ENCODE measurements at places on chromosomes 6 and 20.

GRCh38 chr6:56765494-56765893, 122.8 kb upstream of the DST start:
- no peak for DNase-seq

DNA sequence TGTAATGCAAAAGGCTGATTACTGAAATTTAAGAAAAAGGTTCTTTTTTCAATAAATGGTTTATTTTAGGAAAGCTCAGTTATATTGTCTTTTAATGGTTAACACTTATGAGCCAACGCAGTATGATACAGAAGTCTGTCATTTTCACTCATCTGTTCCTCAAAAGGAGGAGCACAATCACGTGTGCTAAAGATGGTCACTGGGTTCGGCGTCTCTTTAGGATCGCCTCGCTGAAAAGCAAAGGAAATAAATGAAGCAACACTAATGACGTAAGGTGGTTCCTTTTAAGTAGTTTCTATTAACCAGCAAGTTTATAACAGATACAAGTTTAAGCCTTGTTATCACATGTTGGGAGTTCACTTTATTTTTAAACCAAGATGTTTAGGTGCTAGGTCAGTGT, 125.7 kb downstream of the MAP3K4 start:
- DNase-seq, result no peak

DNA sequence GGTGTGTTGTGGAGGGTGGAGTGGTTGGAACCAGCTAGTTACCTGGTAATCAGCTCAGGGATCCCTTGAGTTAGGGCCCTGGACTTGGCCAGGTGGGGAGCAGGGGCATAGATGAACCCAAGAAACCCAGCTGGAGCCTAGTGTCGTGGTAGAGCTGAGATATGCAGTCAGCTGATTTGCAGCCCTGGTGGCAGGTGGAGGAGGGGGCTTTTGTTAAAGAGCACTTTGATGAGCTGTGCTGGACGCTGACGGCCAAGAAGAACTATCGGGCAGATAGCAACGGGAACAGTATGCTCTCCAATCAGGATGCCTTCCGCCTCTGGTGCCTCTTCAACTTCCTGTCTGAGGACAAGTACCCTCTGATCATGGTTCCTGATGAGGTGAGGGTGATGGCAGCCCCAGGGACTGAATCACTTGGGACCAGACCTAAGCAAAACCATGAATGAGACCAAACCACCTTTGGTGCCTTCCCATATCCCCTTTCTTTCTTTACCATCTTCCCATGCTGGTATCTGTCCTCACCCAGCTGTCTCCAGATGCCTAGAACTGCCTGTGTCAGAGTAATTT, 12.7 kb downstream of the DEF6 start:
- DNase-seq, result no peak

DNA sequence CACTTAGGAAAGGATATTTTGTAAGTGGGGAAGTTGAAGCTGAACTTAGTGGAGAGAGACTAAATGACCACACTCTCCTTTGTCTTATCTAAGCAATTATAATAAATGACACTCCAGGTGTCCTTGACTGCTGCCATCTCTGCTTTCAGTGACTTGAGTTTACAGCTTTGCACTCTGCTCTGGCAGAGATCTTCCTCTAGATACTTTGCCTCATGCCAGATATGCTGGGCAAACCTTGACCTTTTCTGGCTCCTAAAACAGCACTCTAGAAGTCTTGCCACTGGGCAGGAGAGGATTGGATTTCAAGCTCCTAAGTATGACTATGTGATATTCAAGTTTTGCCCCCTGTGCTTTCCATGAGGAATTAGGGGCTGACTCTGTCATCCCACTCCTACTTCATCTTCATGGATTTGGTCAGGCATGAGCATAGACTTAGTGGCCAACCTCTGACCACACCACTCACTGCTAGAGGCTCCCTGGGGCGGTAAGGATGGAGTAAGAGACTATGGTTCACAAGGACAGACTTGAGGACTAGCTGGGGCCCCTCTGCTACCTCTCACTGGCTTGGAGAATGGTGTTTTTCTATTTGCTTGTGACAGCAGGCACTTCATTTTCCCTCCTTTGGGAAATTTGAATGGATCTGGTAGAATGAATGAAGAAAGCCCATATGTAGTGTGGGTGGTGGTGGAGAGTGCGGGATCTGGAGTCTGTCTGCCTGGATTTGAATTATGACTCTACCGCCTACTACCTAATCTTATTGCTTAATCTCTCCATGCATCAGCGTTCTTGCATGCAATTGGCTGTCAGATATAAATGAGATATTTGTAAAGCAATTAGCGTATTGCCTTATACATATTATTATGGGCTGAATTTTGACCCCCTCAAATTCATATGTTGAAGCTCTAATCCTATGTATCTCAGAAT, 191.4 kb downstream of the REV3L start:
- no peak for DNase-seq

- DNase-seq, result no peak
These were observed 156.2 kb upstream of the JARID2 start for GRCh38 chr6:15089569-15090144.

DNA sequence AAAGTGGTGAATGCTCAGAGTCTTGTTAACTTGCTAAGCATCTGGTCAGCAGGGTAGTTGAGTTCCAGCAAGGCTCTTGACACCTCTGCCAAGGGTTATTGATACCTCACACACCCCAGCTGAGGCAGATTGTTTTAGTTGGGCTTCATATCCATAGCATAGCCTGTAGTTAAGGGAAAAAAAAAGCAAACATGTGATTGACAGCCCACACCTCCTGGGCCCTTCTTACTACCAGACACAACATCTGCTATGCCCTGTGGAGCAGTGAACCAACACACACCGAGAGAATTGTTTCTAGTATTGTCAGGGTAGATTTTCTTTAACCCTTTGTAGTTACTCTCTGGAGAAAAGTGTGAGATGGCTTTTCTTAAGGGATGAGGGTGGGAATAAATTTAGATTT, 697.0 kb upstream of the POU3F2 start:
- DNase-seq, result no peak

GRCh38 chr6:167652701-167653095, 174.0 kb upstream of the AFDN start:
- DNase-seq, result no peak

DNA sequence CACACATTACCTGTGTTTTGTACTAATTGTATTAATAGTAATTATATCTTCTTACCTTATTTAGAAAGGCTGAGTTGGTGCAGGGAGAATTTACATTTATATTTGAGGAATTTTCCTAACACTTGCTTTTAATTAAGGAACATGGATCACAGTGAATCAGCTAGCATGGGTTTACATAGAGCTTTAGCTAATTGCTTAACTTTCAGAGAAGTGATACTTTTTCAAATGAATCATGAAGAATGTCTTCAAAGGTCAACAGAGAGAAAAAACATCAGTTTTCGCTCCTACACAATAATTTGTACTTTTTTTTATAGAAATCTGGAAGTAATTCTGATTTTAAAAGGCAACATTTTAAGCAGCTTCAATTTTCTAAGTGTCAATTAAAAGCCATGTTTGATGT, 195.0 kb upstream of the HEY2 start:
- no peak for DNase-seq

- no peak for DNase-seq
These were observed 425.1 kb downstream of the UTRN start for GRCh38 chr6:144710207-144710606.

- no peak for DNase-seq
These were observed 859 bp downstream of the C20orf202 start for GRCh38 chr20:1204113-1204512.

DNA sequence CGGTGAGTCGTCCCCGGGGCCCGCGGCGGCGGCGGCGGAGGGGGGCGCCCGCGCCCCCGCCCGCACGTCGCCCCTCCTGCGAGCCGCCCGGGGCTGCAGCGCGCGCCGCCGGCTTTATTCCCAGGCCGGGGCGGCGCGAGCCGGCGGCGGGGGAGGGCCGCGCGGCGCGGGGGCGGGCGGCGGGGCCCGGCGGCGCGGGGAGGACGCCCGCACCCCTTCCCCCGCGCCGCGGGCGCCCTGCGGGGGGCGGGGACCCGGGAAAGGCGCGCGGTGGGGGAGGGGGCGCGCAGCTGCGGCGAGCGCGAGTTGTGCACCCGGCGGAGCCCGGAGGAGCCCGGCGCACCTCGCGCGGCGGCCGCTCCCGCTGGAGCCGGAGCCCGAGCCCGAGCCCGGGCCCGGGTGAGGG, 646 bp downstream of the HMGA1 start:
- peak; percentile 27 for DNase-seq

DNA sequence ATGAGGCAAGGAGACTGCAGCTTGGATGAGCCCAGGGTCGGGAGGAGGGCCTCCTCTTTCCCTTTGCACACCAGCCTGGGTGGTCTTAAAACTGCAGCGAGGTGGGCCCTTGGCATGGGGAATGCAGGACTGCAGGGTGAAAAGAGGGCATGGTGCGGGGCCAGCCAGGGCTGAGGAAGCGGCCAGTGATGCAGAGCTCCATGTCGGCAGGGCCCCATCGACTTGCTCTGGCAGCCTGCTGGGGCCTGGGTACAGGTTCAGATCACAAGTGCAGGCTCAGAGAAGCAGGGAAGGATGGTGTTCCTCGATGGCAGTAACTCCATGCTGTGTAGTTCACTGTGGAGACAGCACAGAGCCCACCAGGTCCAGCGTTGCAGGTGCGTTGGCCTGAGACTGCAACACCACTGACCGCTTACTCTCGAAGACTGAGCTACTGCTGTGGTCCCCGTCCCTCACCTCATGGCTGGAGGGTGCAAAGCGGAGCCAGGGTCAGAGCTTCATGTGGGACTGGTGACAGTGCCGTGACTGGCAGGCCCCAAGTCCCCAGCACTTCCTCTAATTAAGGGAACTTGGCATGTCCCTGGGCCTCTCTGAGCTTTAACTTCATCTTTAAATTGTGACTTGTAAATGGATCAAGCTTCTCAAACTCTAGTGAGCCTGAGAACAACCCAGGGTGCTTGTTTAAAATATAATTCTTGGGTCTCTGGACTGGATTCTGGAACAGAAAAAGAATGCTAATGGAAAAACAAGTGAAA, 223.2 kb downstream of the SYNDIG1 start:
- DNase-seq, result no peak

- no peak for DNase-seq
These were observed 441.4 kb downstream of the BCKDHB start for GRCh38 chr6:80547827-80548226.

DNA sequence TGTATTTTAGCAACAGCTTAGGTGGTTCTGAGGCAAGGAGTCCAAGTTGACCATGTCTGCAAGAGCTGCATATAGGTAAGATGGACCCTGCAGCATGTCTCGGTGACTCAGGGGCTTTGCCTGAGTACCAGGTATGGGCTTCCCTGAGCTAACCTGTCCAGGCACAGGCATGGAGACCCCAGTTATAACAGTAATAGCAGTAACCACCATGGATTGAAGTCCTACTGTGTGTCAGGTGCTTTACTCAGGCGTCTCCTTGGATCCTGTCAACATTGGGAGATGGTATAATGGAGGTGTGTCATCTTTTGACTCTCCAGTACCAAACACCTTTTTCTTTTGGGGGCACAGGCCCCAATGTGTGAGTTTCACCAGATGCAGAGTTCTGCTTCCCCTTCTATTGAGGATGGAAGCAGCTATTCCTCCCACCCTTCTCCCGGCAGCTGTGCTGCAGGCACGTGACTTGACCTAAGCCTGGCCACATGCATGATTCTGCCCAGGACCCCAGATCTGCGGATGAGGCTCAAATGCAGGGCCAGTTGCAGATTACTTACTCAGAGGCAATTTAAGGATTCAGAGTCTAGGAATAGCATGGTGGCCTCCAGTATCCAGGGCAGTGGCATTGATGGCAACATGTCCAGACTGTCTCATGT, 13.8 kb downstream of the TREM1 start:
- no peak for DNase-seq

DNA sequence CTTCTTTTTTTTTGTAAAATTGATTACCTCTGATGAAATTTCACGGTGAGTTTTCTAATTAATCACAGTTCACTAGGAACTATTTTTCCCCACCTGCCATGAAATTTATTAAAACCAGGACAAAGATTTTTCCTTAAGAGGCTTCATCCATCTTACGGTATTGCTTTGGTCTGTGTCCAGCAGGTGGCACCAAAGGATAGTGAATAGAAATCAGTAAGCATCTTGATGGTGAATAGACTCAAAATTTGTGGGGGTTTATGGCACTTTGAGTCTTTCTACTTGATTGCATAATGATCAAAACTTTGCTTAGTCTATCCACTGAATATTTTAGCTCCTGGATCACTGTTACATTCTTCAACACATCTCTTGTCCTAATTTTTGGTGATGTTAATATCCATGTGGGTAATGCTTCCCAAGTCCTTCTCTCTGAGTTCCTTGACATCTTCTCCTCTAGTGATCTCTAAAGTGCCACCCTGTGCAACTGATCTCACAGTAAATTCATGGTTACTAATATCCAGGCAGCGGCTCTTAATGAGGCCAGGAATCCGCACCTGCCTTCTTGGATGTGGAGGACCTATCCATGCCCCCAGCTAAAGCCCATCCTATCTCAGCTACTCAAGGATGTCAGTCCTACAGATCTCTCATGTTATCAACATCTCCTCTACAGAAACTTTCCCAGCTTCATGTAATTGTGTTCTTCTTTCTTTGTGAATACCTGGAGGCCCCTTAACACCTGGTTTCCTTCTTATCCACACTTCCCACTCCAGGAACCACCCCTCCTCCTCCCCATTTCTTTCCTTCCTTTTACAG, 54.5 kb downstream of the STMND1 start:
- peak; percentile 52 for DNase-seq

- DNase-seq, result no peak
These were observed 11.8 kb upstream of the ZMYND8 start for GRCh38 chr20:47368301-47368700.

DNA sequence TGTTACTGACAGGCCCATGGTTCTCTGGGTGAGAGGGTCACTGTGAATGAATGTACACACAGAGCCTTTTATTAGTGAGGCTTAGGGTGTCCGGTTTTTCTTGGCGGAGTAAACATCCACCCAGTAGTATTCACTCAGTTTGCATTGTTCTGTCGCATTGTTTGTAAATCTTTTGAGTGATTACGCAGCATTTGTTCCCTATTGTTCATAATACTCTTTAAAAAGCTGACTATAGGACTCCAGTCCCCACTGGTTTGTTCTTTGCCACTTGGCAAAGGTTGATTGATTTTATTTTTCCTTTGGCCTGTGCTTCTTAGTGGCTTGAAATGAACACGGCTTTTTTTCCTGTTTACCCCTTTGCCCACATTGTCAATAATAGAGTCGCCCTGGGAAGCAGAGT, 130.1 kb upstream of the ESR1 start:
- DNase-seq, result no peak

- no peak for DNase-seq
These were observed 240.8 kb downstream of the ANKRD60 start for GRCh38 chr20:57987659-57988058.

GRCh38 chr20:61640131-61640870, 388.2 kb downstream of the CDH4 start:
- DNase-seq, result no peak

GRCh38 chr6:136201732-136202131, 48.4 kb downstream of the MTFR2 start:
- no peak for DNase-seq

- no peak for DNase-seq
These were observed 184.3 kb downstream of the TFAP2A start for GRCh38 chr6:10230531-10230930.
